Stimulated activated CD4-positive, alpha-beta T cell treated with anti-CD3 and anti-CD28 coated beads, Interleukin-1b, Interleukin-23, amount 100 ng/mL, for 1 hour (primary cell): ENCODE measurements at places on chromosomes 16 and 17.
A peak's percentile ranks its signal among the peaks of the same experiment; 100 is the strongest.

- DNase-seq: no peak
Measured at GRCh38 chr17:2936771-2937321, 126.6 kb downstream of the OR1D5 start.

- DNase-seq: no peak
Measured at GRCh38 chr16:67528870-67529581, 397 bp downstream of the RIPOR1 start.

DNA sequence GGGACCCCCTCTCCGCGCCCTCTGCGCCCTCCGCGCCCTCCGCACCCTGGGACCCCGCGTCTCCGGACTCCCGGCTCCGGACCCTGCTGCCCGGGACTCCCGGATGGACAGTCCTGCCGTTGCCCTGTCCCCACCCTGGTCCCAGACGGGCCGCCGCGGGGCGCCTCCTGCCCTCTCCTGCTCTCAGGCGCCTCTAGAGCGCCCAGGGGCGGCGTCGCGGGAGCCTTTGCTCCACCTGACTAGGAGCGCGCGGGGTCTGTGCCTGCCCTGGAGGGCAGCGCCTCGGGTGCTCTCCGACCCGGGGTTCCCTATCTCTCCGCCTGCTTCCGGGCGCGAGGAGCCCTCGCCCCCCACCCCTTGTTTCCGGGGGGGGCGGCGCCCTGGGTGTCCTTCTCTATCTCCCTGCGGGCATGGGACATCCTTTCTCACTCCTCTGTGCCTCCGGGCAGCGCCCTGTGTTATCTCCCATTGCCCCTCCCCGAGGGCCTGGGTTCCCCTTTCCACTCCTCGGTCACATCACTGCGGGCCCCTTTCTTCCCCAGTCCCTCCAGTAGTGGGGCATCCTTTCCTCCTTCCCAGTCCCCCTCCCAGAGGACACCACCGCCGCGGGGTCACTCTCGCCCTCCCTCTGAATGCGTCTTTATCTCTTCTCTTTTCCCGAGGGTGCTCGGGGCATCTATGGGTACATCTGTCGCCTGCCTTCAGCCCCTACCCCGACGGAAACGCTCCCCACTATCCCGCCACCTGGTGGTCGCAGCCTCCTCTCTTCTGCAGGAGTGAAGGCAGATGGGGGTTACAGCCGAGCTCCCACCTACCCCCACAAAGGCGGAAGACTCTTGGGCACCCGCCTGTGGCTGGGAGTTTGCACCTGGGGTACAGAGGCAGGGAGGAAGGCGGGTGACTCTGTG is 875 bp downstream of the PRKCB start:
- no peak for DNase-seq

DNA sequence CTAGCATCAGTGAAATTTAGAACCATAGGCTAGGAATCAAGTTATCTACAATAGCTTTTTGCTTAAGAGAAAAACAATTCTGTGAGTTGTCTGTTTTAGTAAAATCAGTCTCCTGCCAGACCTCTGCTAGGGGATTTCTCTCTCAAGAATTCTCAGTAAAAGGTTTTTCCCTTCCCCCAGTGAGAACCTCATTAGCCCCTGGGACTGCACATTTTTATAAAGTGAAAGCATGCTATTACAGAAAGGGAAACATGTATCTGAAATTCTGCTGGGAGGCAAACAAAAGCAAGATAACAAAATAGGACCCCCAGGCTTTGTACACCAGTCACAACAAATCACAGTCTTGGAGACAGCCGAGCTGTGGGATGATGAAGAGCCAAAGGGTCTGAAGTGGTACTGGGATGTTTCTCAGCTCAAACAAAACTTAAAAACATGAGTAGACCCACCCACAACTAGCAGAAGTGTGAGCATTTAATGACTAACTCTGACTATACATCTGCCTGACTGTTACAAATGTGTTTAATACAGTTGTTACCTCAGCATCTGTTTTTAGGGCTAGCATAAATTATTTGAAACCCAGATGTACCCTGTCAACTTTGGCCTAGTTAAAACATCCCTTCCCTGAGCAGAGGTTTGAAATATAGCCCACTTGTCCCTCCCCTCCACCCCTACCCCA is 20.0 kb upstream of the GLG1 start:
- no peak for DNase-seq

GRCh38 chr16:16909126-16909525 is 530.2 kb downstream of the NPIPA7 start:
- no peak for DNase-seq

- DNase-seq: no peak
Measured at GRCh38 chr17:17125136-17126084, 80.7 kb downstream of the PLD6 start.

DNA sequence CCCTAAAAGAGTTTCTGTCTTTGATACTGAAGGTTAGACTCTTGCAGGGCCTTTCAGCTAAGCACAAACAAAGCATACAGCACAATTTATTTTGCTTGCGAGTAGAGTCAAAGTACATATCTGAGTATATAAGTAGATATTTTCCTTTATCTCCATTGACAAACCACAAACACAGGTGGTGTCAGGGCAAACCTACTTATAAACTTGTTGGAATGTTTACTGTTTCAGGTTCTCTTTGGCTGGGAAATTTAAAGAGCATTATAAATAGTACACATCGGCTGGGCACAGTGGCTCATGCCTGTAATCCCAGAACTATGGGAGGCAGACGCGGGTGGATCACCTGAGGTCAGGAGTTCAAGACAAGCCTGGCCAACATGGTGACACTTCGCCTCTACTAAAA is 442.6 kb upstream of the PSMD7 start:
- DNase-seq: no peak

DNA sequence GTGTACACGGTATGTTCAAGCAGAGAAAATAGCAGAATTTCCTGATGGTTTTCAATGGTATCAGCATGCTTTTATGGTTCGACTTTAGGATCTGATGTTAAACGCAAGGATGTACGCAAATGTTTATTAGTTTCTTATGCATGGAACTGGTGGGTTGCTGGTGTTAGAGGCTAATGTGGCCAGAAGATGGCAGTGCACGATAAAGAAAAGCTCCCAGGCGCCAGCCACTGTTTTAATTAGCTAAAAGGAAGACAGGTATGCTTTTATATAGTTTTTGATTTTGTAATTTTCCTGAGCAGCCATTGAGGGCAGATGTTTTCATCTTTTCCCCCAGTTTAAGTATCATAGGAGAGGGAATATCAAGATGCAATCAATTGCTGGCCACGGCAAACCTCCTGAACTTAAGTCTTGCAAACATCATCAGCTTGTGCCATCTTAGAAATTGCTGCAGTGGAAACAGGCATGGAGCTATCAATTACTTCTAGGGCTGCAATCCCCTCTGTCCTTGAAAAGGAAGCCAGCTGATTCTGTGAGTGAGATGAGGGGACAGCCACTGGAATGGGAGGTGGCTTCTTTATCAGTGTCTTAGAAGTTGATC is 648.5 kb upstream of the RBFOX1 start:
- no peak for DNase-seq

DNA sequence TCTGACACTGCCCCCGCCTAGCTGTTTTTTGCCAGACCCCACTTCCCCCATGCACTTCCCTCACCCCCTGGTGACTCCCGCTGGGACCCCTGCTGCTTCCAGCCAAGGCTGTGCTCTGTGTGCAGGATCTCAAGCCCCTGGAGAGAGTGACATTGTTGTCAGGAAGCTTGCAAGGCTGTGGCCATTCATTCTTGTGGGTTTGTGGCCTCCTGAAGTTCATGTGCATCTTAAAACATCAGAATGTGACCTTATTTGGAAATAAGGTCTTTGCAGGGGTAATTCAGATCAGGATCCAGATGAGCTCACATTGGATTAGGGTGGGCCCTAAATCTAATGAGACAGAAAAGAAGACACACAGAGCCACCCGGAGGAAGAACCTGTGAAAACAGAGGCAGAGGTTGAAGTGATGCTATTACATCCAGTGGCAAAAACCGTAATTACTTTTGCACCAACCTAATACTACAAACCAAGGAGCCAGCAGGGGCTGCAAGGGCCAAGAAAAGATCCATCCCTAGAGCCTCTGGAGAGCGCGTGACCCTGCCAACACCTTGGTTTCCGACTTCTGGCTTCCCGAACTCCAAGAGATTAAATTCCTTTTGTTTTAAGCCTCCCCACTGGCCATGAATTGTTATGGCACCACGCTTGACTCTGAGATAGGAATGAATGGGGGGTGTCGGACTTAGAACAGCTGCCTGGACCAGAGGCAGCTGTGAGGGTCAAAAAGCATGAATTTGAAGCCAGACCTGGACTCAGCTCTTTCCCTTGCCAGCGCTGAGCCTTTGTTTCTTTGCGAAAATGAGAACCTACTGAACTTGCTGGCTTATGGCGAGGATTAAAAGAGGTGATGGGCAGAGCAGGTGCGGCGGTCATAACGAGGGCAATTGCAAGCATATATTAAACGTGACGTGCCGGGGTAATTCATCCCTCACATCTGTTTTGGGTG is 75.5 kb downstream of the BMERB1 start:
- no peak for DNase-seq

DNA sequence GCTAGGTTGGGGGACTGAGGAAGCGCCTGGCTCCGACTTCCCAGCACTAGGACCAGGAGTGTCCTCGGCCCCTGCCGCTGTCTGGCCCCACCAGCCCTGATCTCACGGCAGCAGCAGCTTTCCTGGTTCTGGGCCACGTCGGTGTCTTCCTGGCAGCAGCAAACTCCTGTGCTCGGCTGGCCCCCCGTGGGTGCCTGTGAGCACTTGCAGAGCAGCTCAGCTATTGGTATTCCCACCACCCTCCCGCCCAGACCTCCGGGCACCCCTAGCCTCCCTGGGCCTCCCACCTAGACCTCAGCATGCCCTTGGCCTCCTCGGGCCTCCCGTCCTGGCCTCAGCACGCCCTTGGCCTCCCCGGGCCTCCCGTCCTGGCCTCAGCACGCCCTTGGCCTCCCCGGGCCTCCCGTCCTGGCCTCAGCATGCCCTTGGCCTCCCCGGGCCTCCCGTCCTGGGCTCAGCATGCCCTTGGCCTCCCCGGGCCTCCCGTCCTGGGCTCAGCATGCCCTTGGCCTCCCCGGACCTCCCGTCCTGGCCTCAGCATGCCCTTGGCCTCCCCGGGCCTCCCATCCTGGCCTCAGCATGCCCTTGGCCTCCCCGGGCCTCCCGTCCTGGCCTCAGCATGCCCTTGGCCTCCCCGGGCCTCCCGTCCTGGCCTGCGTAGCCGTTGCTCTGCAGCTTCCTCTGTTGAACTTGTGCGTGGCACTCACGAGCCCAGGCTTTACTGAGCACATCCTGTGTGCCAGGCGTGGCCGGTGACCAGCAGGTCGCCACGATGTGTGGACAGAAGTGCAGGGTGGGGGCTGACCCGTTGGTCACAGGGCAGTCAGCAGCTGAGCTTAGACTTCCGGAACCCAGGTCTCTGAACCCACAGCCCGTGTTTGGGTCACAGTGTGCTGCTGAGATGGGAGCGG is 51.8 kb upstream of the ACSF3 start:
- DNase-seq: no peak

DNA sequence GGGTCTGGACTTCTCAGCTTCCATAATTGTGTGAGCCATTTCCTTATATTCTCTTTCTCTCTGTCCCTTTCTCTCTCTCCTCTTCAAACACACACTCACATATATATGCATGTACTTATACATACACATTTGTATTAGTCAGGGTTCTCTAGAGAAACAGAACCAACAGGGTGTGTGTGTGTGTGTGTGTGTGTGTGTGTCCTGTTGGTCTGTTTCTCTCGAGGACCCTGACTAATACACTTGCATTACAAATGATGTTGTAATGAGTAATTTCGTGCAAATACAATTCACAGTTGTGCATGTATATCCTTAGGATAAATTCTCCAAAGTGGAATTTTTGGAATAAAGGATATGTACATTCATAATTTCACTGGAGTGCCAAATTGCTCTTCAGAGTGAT is 115.3 kb downstream of the NPIPB5 start:
- DNase-seq: no peak

DNA sequence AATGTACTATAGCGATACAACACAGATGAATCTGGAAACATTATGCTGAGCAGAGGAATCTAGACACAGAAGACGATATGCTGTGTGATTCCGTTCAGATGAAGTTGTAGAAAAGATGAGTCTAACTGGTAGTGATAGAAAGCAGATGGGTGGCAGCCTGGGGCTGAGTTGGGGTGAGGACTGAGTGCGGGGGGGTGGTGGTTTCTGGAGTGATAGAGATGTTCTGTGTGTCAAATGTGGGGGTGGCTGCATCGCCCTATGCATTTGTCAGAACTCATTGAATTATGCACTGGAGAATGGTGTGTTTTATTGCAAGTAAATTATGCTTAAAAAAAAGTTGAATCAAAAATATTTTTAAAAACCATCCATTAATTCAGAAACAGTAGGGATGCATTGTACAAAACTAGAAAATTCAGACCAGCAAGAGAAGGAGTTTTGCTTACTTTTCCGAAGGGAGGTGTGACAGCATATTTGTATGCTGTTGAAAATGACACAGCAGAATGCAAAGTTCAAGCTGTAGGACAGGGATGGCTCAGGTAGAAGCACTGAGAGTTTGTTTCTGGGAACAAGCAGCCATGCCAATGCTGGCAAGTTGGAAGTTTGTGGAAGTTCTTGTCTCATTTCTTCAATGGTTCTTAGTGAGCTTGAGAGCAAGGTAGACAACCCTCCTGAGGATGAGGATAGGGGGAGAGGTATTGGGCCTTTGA is 13.0 kb upstream of the DRG2 start:
- DNase-seq: no peak

- no peak for DNase-seq
Measured at GRCh38 chr17:34411646-34412421, 48.8 kb upstream of the CCL1 start.

DNA sequence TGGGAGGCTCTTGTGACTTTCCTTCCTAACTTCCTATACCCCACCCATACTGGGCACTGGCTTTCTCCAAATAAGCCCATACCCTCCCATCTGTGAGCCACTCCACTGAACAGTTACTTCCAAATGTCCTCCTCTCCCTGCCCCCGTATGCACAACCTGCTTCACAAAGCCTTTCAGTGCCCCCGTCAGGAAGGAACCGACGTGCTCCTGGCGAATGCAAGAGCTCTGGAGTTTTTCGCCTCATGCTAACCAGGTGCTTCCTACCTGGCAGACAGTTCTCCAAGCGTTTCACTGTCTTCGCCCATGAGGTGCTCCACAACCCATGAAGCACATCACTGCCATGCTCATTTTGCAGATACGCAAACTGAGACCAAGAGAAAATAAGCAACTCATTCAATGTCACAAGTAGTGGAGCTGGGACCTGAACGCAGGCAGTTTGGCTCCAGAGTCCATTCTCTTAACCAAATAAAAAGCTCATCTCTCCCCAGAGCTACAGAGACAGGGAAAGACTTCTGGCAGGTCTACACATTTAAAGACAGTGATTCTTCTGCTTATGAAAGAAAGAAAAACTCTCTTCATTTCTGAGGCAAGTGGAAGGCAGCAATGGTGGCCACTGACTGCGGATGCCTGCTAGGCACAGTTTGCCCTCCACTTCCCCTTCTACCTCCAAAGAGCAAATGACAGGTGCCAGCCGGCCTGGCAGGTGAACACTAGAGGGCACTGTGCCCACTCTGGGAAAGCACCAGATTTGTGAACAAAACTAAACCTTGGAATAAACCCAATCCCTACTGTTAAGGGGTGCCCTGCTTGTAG is 23.8 kb downstream of the SPHK1 start:
- DNase-seq: peak; percentile 25

DNA sequence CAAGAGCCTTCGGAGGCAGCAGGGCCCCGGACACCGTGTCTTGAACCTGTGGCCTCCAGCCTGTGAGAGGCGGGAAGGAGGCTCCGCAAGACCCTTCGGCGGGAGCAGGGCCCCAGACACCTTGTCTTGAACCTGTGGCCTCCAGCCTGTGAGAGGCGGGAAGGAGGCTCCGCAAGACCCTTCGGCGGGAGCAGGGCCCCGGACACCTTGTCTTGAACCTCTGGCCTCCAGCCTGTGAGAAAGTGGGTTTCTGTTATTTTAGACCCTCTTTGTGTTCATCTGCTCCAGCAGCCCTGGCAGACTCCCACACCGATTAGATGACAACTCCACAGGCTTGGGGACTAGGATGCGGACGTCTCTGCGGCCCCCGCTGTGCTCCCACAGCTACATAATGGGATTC is 30.0 kb downstream of the FBXO31 start:
- no peak for DNase-seq
